Activated T-helper 1 cell treated with anti-CD3 and anti-CD28 coated beads, Interleukin-12 subunit alpha, Interleukin-12 subunit beta, Interleukin-2, Interleukin-4 antibody, amounts not matched to agents 30 ng/mL and 10 ng/mL and 1 ng/mL, durations not matched to agents 14 hours and 24 hours and 36 hours (primary cell): ENCODE measurements at places on chromosomes 3 and 15. TPM values are rescaled to one million over a fixed set of nuclear protein-coding genes. Genes with fewer than 3 reads are reported as not detected.

Gene RTP4
- 3.4 and 4.0 TPM in 2 replicates for total RNA-seq

Gene SENP2
- total RNA-seq: 33.5 and 34.6 TPM in 2 replicates

Gene ARRDC4
- total RNA-seq: 1.3 and 1.5 TPM in 2 replicates

Gene ATP2B2
- not detected in 2 replicates for total RNA-seq

Gene GLDN
- total RNA-seq: 0.15 TPM in 1 of 2 replicates, not detected in the other

Gene SLTM
- total RNA-seq: 142 and 143 TPM in 2 replicates

Gene MED12L
- total RNA-seq: 4.9 and 5.1 TPM in 2 replicates

Gene TMEM45A
- total RNA-seq: 0.13 and 0.34 TPM in 2 replicates

GRCh38 chr3:49928481-49929017, 1.1 kb downstream of the MON1A start:
- DNase-seq: no peak
- peaks cover 21% of the 10 kb centered on the region for H3K4me1 ChIP-seq
- peaks cover 3% of the 10 kb centered on the region for H3K36me3 ChIP-seq
- peak overlapping the region; percentile 90 for H3K4me3 ChIP-seq

GRCh38 chr15:55532944-55533343, 24.9 kb upstream of the DNAAF4 start:
- no peaks in the 10 kb centered on the region for H3K4me1 ChIP-seq
- H3K4me3 ChIP-seq: no peak overlapping the region
- peaks cover 4% of the 10 kb centered on the region for H3K27me3 ChIP-seq
- no peaks in the 10 kb centered on the region for H3K36me3 ChIP-seq
- H3K27ac ChIP-seq: no peak overlapping the region
- DNase-seq: no peak

- no peak overlapping the region for H3K27ac ChIP-seq
- H3K27me3 ChIP-seq: peaks cover 3% of the 10 kb centered on the region
- H3K4me1 ChIP-seq: no peaks in the 10 kb centered on the region
- H3K36me3 ChIP-seq: no peaks in the 10 kb centered on the region
Measured at GRCh38 chr3:10428406-10429091, 76.8 kb downstream of the ATP2B2 start.

DNA sequence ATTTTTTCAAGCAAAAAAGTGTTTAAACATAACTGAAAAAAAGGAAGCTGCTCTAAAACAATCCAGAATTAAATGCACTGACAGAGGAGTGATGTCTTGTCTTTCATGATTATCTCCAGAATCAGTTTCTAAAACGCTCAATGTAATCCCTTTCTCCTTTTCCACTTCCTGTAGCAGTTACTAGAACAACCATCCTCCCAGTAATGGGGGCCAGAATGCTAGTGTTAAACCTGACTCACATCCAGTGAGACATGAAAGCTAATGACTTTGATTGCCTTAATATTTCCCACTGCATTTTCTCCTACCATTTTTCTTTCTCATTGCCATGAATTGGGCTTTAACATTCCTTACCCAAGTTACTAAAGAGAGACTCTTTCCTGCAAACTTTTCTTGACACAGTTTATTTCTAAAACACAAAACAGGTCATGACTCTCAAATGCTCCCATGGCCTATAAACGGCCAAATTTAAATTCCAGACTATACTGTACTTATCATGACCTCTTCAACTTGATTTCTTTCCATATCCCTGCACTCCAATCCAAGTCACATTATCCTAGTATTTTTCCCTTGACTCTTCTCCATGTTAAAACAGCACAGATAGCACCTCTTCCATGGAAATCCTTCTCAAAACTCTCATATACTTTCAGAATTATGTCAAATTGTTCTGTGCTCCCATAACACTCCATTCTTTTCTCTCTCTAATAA, 341.4 kb downstream of the NAALADL2 start:
- DNase-seq: no peak
- no peak overlapping the region for H3K4me3 ChIP-seq
- H3K36me3 ChIP-seq: no peaks in the 10 kb centered on the region

DNA sequence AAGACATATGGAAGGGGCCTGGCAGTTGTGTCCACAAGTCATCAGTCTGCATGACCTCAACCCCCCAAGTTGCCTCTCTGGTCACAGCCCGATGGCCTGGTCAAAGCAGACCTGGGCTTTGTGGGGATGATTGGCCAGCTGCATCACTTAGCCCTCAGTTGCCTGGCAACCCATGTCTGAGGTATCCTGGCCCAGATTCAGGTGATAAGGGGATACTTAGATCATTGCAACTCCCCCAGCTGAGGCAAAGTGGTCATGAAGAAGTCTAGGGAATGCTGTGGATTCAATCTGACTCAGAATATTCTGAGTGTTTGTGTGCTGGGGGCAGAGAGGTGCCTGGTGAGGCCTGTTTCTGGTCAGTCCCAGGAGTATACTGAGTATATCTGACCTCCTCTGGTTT, 5.0 kb downstream of the GPR156 start:
- H3K36me3 ChIP-seq: no peaks in the 10 kb centered on the region
- peaks cover 38% of the 10 kb centered on the region for H3K27me3 ChIP-seq
- H3K4me1 ChIP-seq: no peaks in the 10 kb centered on the region
- H3K4me3 ChIP-seq: no peak overlapping the region
- DNase-seq: no peak

- DNase-seq: no peak
Measured at GRCh38 chr3:131396170-131396569, 14.6 kb downstream of the NUDT16 start.

- peaks cover 1% of the 10 kb centered on the region for H3K27me3 ChIP-seq
- H3K36me3 ChIP-seq: no peaks in the 10 kb centered on the region
- no peak for DNase-seq
- no peaks in the 10 kb centered on the region for H3K4me1 ChIP-seq
Measured at GRCh38 chr3:154759966-154760365, 320.2 kb upstream of the MME start.

DNA sequence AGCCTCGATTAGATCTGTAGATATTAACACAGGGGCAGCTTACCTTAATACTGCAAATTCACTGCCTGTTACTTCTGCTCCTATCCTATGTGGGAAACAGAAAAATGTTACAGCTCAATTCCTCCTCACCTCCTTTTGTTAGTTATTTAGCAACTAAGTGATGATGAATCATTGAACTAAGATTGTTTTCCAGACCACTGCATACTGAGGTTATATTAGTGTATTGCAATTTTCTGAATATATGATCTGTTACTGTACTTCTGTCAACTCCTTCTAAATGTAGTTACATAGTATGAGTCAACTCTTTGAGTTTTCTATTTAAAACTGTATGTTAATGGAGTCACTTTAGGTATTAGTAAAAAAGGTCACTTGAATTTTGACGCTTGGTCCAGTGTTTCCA, 331.5 kb upstream of the SLCO3A1 start:
- DNase-seq: no peak
- H3K4me3 ChIP-seq: no peak overlapping the region
- peaks cover 12% of the 10 kb centered on the region for H3K27me3 ChIP-seq
- peaks cover 21% of the 10 kb centered on the region for H3K4me1 ChIP-seq
- no peak overlapping the region for H3K27ac ChIP-seq
- no peaks in the 10 kb centered on the region for H3K36me3 ChIP-seq
